RPMI7951 (cell line): ENCODE measurements at places on chromosomes 12 and 14. TPM values are rescaled to one million over a fixed set of nuclear protein-coding genes. Genes with fewer than 3 reads are reported as not detected.
A peak's percentile ranks its signal among the peaks of the same experiment; 100 is the strongest.

- DNase-seq = no peak
Observed at GRCh38 chr12:14268120-14268515, 97.4 kb upstream of the ATF7IP start.

DNA sequence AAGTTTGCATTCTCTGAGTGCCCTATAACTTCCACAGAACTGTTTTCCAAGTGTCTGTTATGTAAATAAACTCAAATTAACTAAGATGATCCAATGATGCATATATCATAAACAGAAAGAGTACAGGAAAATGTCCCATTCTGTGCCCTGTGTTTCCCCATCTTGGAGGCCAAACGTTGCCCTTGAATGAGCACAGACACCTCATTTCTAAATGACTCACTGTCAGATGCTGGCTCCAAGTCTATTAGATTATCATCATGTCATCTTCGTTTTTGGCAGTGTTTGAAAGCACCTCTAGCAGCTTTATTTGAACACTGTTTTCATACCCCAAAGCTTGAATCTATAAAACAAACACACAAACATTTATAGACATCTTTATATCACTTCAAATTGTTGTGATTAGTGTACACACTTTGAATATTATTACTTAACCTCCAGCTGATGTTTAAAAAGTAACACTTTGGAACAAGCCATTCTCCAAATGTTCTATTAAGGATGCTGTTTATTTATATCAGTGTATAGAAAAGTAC lies 424.2 kb downstream of the NOVA1 start:
- no peak for DNase-seq

DNA sequence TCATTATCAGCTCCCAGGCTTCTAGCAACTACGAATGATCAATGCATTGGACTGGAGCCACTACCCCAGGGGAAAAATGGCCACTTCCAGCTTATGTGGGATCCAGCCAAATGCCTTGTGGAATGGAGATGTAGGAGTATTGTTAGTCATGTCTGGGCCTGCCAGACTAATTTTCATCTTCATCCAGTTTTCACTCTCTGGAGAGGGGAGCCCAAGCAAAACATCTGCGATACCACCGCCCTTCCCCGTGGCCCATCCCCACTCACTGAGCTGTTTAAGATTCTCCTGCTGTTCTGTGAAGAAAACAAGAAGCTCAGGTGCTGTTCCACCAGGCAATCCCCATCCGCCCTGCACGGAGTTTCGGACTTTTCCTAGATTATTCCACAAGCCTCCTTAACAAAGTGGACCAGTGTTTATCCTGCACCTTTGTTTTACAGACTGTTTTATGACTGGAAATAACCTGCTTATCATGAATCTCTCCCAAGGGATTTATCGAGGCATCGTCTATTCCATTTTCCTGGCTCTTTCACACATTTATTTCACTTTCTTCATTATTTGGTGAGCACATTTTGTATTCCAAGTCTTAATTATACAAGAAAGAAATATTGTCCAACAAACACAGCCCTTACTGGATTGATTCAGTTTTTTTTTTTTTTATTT lies 35.5 kb upstream of the MAX start:
- no peak for DNase-seq

DNA sequence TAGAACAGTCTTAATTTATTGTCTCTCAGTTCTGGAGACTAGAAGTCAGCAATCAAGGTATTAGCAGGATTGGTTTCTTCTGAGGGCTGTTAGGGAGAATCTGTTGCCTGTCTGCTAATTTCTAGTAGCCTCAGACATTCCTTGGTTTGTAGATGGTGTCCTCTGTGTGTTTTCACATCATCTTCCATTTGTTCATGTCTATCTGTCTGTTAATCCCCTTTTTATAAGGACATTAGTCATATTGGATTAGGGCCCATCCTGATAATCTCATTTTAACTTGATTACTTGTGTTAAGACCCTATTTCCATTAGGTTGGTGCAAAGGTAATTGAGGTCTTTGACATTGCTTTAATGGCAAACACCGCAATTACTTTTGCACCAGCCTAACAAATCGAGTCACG lies 34.3 kb downstream of the TBC1D15 start:
- DNase-seq = no peak

- DNase-seq = no peak
Observed at GRCh38 chr14:64234877-64235651, 59.1 kb downstream of the ESR2 start.

GRCh38 chr14:32081901-32082300 lies 4.8 kb downstream of the ARHGAP5 start:
- no peak for DNase-seq

- DNase-seq = no peak
Observed at GRCh38 chr14:50859296-50859624, 12.6 kb upstream of the ABHD12B start.

GRCh38 chr12:33116284-33116683 lies 219.7 kb upstream of the PKP2 start:
- no peak for DNase-seq

- no peak for DNase-seq
Observed at GRCh38 chr14:21093769-21094681, 4.4 kb downstream of the ZNF219 start.

DNA sequence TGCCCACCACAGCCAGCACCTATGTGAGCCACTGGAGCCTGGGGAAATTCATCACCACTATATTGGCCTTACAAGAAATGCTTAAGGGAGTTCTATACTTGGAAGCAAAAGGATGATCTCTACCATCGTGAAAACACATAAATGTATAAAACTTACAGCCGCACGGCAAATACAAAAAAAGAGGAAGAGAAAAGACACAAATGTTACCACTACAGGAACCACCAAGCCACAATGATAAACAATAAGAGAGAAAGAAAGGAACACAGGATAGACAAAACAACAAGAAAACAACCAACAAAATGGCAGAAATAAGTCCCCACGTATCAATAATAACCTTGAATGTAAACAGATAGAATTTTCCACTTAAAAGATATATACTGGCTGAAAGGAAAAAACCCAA lies 267.5 kb downstream of the TMEM121 start:
- DNase-seq = no peak

DNA sequence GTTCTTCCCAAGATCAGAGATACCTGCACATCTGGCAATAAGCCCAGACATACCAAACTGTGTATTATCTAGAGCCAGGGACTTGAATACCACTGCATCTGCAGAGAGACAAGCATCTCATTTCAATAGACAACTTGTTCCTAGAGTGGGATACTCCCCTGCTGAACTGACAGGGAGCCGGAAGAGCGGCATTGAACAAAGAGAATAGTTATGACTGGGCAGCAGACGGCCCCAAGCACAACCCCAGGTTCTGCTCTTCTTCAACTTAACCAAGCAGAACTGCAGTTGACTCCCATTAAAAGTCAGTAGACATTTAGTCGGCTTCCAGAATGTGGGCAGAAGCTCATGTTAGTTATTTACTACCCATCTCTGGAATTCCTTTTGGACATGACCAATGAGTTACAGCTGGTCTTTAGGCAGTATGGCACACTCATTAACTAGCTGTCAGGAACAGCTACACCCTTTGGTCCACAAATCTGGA lies 112.9 kb downstream of the HMGA2 start:
- DNase-seq = peak; percentile 82

DNA sequence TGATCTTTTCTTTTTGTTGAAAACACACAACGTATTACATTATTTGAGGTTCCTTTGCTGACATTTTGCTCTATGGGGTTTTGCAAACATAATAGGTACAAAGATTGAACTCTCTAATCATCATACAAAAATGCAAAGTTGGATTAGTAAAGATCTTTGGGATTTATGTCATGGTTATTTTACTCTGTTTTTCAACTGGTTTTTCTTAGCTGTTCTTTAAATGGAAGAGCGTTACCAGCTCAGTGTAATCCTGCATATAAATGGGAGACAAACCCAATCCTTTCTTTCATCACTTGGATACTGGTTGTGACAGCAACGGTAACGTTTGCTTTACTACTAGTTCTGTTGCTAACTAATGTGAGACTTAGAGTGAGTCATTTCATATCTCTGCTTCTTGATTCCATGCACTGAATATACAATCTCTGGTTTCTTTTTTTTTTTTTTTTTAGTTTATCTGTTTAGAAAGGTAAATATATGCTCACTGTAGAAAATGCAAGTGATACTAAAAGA lies 104.9 kb upstream of the NOVA1 start:
- DNase-seq = no peak

- DNase-seq = no peak
Observed at GRCh38 chr14:74907744-74908143, 15.3 kb downstream of the RPS6KL1 start.

DNA sequence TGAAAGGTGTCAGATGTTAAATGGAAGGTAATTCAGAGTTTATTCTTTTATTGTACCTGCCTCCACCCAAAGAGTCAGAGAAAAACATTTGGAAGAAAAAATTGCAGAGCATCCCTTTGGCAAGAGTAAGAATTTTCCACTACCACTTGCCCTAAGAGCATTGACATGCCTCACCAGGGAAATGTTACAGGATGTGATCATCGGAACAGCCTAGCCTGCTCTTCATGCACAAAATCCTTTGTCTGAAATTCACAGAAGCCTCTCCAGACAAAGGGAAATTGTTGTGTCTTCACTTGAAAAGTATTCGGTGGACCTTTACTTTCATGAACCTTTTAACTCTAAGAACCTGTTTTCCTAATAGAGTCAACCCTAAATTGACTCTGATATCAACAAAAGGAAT lies 36.9 kb downstream of the ATP2A2 start:
- peak; percentile 17 for DNase-seq

DNA sequence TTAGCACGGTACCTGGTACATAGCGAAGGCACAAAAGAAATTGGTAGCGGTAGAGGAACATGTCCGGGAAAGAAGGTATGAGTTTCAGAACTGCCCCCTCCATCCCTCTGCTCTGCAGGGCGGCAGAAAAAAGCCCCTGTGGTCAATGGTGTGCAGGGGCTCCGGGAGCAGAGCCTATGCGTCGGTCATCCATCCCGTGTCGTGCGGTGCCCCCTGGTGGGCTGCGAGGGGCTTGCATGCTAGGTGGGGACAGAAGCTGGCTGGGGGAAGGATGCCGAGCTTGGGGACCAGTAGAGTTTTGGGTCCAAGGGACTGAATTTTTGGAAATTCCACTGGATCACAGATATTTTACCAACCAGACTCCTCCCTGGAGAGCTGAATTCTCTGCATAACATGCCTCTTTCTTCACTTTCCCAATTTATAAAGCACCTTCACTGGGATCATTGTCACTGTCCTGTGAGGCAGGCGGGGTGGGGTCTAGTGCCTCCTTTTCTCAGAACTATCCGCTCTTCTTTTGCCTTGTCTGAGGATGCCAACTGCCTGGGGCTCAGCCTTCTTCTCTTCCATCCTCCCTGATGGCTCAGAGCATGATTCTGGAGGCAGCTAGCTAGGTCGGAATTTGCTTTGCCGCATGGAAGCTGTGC lies 148.7 kb downstream of the SMOC1 start:
- DNase-seq = no peak

DNA sequence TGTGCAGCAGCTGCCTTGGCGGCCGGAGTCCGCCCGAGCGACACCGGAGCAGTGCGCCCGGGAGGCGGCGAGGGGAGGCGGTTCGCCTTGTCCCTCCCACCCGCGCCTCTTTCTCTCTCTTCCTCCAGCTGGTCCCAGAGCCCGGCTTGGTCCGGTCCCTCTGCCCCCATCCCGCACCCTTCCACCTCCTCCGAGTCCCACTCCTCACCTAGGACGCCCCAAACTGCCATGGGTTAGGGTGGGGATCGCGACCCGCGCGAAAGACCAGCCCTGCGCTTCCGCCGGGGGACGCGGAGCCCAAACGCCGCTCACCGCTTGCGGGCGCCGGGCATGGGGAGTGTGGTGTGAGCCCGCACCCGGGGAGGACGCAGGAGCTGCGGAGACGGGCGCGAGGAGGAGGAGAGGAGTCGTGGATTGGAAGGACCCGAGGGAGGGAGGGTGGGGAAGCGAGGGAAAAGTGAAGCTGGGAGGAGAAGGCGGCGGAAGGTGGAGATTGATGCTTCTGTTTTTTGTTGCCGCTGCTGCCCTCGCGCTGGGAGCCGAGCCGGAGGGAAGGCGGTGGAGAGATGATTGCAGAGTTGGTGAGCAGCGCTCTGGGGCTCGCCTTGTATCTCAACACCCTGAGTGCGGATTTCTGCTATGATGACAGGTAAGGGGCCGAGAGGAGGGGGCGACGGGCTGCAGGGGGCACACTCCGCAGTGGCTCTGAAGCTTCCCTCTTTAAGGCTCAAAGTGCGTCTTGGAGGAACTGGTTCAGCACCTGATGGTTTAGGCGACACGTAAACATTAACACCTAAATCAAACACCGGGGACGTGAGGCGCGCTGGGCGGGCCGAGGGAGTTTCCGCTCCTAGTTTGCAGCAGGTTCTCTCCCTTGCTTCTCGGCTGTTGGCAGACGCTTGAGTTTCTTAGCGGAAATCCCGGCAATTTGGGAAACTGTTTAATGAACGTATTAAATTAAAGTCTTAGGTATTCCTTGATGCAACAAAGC lies 610 bp downstream of the TMTC2 start:
- DNase-seq = peak; percentile 10

DNA sequence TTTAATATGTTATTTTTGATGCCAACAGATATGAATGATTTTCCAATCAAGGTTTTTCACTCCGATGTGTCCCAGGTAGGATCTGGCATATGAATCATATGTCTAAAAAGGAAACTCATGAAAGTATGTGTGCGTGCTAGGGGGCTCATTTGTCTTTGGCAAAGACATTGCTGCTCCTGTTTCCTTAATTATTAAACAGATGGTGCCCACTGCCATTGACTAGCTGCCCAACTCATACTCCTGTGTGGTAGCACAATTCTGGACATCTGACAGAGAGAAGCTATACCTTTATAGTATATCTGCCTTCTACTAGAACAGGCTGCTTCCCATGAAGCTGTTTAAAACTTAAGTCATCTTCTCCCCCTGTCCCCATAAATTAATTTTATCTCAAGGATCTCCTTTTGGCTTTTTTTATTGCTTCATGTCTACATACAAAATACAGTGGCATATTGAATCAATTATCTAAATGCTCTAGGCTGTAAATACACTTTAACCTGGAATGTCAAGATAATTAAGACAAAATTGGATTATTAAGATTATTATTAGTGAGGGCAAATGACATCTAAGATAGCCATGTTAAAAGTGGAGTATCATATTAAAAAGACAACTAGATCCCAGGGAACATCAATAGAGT lies 1.4 kb upstream of the PDE3A start:
- no peak for DNase-seq

- no peak for DNase-seq
Observed at GRCh38 chr14:91731986-91732385, at the start of gene CATSPERB. TSS of gene CATSPERB (minus strand) at chr14:91732086. CDS start at chr14:91729479, 2,607 bp downstream.

CHPT1 gene
- 34.3 and 39.2 TPM in 2 replicates for total RNA-seq

OTOGL gene
- total RNA-seq = 0.20 and 0.48 TPM in 2 replicates
